ENCODE measurements at places on chromosomes 7 and 10.

DNA sequence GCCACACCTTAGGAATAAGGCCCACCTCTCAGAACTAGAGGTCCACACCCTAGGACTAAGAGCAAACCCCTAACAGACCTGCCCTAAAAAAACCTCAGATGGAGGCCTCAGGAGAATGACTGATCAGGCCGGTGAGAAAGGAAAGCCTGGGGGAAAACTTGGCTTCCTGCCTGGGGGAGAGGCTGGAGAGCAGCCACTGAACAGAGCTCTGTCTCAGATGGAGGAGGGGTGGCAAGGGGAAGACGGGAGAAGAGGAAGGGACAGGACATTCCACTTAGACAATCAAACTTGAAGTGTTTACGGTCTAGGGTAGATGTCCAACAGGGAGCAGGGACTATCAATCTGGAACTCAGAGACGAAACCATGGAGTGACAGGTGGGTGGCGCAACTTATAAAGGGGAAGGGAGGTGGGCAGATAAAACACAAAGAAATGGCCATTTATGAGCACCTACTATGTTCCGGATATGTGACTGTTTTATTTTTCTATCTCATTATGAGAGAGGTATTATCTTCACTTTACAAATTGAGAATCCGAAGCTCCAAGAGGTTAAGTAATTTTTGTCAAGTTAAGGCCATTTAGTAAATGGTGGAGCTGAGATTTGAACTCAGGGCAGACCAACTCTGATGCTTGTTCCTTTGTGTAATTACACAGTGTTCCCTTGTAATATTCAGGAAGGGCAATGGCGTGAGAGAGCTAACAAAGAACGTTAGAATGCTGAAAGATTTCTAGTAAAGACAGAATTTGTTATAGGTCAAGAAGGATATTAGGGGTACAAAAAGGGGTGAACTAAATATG lies 82.6 kb downstream of the DNMBP start:
- no peak for DNase-seq

GRCh38 chr7:43072530-43072929 lies 39.9 kb upstream of the HECW1 start:
- DNase-seq, result no peak

GRCh38 chr10:27190508-27190907 lies 35.4 kb downstream of the MASTL start:
- DNase-seq, result no peak

- no peak for DNase-seq
These were observed 315.2 kb downstream of the GATA3 start for GRCh38 chr10:8369666-8370065.

- DNase-seq, result no peak
These were observed 28.3 kb upstream of the EN2 start for GRCh38 chr7:155429651-155430050.
